Vagina (tissue), 2 donors: ENCODE measurements at places on chromosomes 7 and 10.

DNA sequence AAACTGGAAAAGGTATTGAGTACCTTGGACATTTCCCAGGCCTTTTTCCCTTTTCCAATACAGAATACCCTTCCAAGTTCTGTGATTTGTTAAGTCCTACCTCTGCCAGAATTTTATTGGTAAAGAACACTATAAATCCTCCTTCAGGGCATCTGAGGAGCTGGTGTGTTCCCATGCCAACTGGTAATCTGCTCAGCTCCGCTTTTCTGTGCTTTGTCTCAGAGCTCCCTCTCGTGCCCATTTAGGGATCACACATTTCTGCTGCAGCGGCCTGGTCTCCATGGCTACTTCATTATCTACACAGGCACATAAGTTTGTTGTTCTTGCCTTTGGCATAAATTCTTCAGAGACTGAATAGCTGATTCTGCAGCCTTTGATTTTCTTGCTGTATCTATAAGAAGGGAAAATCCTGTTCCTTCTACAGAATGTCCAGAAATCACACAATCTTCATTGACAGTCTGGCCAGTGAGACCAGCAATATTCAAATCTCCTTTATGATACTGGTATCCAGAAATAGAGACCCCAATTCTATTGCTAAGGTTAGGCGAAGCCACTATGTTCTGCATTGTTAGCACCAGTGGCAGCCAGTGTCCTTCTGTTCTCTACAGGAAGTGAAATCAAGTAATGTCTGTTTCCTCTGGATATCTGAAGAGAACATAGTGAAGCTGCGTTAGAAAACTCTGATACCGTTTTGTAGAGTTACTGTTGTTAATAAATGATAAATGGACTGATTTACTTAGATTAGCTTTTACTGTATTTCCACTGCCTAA lies 51.9 kb downstream of the DENND11 start:
- no peak for DNase-seq

DNA sequence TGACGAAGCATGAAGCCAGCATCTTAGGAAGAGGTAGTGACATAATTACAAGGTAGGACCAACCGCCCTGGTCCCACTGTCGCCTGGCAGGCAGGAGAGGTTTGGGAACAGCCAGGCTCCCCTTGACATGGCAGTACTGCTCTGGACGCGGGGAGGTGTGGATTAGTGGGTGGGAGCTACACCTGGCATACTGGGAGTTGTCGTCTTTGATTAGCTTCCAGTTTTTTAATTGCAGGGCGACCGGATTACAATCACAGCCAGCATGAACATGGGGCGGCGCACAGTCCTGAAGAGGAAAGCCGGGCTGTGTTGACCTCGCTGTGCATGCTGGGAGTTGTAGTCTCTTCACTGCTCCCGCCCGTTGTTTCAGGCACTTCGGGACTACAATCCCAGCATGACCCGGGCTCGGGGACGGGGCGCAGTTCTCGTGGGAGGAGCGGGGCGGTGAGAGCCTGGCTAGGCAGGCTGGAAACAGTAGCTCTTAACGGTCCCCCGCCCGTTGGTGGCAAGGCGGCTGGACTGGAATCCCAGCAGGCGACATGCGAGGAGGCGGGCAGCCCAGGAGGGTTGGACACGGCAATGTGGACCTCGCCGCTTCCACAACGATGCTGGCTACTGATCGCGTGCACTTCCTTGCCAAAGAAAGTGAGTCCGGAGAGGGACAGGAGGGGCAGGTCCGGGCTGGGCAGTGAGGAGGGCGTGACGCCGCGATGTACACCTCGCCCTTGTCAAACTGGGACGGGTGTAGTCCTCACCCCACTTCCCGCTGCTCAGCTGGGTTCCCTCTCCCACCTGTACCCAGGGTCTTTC lies 98.0 kb upstream of the ZNF722 start:
- no peak for DNase-seq

DNA sequence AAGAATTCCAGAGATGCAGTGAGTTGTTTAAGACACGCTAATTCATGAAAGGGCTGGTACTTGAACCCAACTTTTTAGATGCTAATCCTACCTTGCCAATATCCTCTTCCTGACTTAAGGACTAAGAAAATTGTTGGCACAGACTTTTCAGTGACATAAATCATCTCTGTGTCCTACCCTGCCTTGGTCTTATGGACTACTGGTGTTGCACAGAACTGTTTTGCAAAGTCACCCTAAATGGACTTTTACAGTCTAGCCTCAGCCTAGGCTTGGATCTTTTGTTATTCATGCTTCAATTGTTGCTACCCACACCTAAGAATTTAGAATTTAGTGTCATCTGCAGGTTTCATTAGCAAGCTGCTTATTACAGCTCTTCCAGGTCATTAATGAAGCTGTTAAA lies 112.7 kb downstream of the SORCS1 start:
- DNase-seq, result no peak

DNA sequence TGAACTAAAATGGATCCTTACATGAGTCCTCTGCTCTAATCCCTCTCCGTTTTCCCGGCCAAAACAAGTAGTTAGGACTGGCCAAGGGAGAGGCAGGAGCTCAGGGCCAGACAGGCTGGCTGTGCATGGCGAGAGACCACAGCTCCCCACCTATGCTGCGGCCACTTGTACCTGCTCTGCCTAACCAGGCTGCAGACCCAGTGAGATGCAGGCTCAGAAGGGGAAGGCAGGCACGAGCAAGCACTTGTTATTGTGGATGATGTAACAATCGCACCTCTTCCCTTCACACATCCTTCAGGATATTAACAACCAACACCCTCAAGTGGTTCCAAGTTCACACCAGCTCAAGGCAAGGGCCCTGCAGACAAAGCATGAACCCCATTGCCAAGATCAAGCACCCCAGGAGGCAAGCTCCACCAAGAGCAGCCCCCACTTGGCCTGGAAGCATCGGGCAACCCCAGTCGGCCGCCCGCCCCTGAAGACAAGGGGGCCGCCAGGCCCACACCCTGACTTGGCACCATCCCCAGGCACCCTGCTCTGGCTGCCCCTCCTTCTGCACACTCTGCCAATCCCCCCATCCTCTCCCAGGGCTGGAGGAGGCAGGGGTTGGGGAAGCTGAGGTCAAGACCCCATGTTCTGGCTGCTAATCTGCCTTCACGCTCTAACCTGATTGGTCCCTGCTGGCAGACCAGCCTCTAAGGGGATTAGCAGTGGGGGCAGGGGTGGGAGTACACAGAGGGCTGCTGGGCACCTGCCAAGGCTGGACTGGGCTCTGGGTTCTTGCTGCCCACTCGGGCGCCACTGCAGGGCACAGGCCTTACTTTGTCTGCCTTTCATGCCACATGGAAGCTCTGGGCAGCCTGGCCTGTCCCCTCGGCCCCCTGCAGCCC lies 111.3 kb downstream of the SLIT1 start:
- no peak for DNase-seq

GRCh38 chr10:113620511-113620910 lies 43.3 kb downstream of the NRAP start:
- no peak for DNase-seq

DNA sequence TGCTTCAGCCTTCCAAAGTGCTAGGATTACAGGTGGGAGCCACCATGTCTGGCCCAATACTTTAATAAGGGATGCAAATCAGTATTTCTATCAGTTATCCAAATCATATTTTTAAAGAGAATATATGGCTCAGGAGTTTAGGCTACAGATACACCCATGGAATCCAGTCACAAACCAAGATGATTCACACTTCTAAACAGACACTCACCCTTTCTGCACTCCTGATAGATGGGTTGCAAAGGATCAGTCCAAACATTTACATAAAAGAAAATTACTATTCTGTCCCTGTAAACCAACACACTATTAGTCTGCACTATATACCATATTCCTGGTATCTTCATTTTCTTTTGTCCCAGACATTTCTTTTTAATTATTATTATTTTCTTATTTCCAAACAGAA lies 2.2 kb downstream of the MORN4 start:
- DNase-seq, result no peak

DNA sequence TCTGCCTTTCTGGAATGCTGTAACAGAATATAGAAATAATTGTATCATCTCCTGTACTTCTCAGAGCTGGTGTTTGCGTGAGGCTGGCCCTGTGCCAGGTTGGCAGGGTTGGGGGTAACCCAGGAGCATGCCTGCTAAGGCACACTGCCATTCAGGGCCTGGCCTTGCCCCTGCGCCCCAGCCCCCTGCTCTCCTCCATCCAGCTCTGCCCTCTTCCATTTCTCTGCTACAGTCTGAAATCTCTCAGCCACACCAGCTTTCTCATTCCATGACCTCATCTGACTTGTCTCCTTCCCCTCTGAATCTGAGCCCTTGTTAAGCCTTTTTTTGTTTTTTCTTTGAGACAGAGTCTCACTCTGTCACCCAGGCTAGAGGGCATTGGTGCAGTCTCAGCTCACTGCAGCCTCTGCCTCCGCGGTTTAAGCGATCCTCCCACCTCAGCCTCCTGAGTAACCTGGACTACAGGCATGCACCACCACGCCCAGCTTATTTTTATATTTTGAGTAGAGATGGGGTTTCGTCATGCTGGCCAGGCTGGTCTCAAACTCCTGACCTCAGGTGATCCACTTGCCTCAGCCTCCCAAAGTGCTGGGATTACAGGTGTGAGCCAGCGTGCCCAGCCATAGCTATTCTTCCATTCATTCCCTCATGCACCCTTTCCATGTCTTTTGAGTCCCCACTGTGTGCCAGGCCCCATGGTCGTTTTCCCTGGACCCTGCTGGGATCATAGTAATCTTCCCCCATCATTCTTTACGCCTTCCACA lies 206.8 kb downstream of the CUX1 start:
- no peak for DNase-seq
